ENCODE measurements at places on chromosomes 1 and 21.
A peak's percentile ranks its signal among the peaks of the same experiment; 100 is the strongest.

DNA sequence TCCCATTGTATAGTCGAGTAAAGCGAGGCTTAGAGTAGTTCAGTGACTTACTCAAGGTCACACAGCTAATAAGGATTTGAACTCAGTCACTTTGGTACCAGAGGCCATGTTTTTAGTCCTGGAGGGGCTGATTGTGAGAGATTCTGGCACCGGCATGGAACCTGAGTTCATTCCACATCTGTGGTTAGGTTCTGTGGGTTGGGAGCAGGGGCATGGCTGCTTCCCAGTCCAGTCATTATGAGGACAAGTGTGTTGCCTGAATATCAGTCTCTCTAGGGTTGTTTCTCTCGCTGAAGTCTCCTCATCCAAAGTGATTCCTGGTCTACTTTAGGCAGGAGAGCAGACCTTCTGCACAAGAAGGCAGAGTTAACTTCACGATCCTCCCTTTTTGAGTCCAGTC lies 90.6 kb downstream of the C1orf94 start:
- no peak for DNase-seq

DNA sequence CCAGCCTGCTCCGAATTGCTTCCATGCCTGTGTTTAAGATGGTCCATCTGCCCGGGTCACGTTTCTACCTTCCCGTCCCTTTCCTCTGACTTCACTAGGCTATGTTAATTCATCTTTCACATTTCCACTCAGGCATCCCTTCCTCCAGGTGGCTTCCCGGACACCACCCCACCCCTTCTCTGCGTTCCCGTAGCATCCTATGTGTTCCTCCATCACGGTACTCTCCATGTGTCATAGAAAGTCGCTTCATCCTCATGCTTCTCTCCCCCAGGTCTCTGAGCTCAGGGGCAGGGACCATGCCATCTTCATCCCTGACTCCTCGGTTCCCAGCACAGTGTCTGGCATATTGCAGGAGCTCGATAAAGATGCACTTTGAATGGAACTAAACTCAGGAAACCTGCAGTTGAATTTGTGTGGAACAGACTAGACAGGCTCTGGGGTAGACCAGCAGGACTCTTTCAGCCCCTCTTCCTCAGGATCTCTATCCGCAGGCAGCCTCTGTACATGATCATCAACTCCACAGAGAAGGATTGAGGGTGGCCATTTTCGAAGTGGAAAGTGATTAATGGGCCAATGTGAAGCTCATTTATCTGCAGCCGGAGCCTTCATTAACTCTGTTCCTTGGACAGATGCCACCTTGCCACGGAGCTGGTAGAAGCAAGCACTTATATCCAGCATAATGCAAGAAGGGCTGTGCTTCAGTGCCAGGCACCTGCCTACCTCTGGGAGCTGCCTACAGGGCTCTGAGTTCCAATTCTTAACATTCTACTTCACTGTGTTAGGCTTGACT lies 9.1 kb downstream of the C1orf226 start:
- DNase-seq: no peak

DNA sequence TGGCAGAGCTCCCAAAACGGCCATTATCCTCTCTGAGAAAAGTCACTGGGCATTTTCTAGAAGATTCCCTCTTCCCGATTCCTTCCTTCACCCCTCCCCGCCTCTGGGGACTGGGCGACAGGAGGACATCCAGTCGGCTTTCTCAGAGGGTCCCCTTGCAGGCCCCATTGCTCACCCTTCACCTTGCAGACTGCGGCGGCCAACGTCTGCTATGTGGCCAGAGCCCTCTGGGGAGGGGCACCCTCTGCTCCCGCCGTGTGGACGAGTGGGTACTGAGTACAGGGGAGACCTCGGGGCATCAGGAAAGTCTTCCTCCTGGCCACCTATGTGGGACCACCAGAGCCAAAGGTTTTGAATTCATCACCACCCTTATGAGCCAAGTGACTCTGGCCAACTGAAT lies 293.5 kb upstream of the VAMP3 start:
- peak; percentile 20 for DNase-seq

DNA sequence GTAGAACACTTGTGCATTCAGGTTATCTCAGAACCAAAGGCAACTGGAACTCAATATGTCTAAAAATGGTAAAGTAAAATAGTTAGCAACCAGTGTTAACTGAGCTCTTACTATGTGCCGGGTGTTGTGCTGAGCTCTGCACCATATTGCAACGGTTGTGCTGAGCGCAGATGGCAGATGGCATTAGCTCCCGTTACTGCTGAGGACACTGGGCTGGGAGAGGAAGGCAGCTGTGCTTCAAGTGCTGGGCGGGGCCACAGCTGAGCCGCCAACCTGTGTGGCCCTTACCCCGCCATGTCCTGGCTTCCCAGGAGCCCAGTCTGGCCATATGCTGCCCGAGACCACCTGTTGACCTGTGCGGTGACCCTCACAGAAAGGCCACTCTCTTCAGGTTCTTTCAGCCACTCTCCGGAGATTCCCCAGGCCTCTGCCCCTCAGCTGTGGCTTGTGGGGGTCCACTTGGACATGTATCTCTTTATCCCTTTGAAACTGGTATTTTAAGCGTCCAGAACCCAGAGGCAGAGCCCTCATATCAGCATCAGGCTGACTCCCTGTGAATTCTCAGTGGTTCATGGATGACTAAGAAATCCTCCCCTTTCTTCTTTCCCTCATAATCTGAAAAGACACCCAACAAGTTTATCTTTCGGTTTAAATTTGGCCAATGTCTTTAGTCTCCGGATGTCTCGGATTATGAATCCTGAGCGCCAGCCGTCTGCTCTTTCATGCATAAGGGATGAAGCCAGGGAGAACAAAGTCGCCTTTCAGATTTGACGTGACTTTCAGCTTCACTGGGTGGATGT lies 26.4 kb downstream of the LDLRAP1 start:
- DNase-seq: no peak

- DNase-seq: no peak
These were observed 431.4 kb downstream of the NEGR1 start for GRCh38 chr1:71850936-71851335.
